ENCODE measurements at places on chromosomes 4 and X. TPM values are rescaled to one million over a fixed set of nuclear protein-coding genes. Genes with fewer than 3 reads are reported as not detected.

The OTC gene
- not detected for total RNA-seq

The NUDT11 gene
- total RNA-seq = 6.2 TPM

- DNase-seq = peak; percentile 32
Observed at GRCh38 chr4:3290476-3290875, 2.3 kb upstream of the RGS12 start.

DNA sequence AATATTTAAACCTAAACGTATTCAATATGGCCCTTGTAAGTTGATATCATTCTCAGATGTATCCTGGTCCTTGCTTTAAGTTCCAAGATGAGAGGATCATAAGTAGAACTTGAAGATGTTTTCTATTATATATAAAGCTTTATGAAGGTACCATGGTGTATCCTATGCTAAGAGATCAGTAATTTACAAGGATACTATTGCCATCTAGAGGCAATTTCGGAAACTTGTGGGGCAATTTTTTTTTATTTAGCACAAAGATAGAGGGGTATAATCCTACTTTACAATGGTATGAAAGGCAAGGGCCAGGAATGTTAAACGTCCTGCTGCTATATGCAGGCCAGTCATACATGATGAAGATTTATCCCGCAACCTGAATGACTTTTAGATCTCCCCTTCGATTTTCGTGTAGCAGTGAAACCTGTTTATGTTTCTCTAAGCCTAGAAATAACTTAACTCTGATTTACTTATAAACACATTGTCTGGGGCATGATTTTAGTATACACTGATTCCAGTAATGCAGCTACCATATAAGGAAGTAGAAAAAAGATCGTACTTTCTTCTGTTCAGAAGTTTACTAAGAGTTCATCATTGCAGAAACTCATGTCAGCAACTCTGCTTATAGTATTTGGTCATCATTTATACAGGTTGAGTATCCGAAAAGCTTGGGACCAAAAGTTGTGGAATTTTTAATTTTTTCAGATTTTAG, 2.6 kb downstream of the SLC25A31 start:
- DNase-seq = peak; percentile 62

Data from tongue (tissue), 3 donors.